ENCODE measurements at places on chromosomes 16 and 17.

- DNase-seq = no peak
Measured at GRCh38 chr16:10297341-10298006, 88.4 kb upstream of the ATF7IP2 start.

- DNase-seq = no peak
Measured at GRCh38 chr16:79349803-79350202, 250.7 kb downstream of the MAF start.

GRCh38 chr16:19354371-19354770 is 63.3 kb upstream of the TMC5 start:
- no peak for DNase-seq

- no peak for DNase-seq
Measured at GRCh38 chr17:82399041-82399441, 19.1 kb upstream of the HEXD start.

DNA sequence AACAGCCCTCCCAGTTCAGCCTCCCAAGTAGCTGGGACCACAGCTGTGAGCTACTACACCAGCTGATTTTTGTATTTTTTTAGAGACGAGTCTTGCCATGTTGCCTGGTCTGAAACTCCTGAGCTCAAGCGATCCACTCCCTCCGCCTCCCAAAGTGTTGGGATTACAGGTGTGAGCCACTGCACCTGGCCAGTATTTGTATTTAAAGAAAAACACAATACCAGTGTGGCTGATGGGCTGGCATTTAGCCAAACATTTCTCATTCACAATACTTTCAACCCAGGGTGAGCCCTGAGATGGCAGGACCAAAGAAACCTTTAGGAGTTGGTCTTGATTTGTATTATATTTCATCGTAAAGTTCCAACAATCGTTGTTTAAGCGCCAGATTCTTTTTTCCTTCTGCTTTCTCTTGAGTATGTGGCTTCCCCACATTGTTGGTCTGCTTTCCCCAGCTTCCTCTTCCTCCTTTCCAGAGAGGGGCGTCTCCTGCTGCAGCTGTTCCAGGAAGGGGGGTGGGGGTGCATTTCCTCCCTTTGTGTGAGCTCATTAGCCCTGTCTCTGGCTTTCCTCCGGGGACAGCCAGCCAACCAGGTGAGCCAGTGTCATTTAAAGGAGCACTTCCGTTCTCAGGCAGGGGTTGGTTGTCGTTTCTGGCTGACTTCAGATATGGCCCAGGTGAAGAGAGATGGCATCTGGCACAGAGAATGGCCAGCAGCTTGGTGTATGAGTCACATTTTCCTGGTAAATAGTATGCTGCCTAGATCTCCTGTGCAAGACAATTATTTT is 79.9 kb downstream of the GPRC5B start:
- DNase-seq = no peak

GRCh38 chr17:47190243-47190642 is 1.1 kb upstream of the CDC27 start:
- no peak for DNase-seq

GRCh38 chr16:8720080-8720966 is 45.9 kb downstream of the ABAT start:
- DNase-seq = no peak

DNA sequence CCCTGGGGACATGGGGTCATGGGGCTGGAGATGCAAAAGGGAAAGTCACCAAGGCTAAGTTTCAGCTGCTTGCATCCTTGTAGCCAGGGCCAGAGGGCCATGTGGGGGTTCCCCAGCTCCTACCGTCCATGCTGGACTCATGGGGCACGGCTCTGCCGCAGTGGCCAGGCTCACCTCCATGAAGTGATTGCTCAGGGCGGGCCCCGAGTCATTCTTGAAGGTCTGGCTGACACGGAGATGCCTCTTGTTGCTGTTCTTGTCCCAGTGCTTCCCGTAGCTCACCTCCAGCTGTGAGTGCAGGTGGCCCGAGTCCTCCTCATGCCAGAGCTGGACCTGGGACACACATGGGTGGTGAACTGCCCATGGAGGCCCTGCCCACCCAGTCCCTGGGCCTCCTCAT is 114.5 kb downstream of the RMI2 start:
- no peak for DNase-seq

DNA sequence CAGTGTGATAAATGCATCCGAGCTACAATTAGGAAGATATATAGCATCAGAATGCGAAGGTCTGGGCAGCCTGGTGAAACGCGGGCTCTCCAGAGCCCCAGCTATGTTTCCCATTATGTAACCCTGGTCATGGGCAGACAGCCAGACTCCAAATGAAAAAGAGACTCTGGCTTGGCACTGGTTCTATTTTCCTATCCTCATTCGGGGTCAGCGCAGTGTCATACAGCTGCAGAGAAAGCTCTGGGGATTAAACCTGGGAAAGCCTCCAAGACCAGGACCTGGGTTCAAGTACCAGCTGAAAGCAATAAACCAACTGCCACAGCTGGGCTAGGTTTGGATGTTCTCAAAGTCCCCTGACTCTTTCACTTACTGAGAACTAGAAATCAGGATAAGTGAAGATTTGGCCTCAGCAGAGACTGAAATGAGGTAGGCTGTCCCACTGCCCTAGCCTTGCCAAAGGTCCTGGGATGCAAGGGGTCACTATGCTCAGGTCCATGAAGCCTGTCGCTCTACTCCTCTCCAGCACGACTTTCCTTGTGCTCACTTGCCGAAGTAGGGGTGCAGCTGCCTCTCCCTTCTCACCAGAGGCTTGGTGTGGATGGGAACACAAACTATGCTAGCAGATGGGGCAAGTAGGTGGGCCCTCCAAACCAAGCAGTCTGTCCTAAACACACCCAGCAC is 123.8 kb downstream of the SMG6 start:
- DNase-seq = no peak

Measured in activated CD8-positive, alpha-beta memory T cell treated with anti-CD3 and anti-CD28 coated beads for 24 hours (primary cell).